ENCODE measurements at places on chromosomes 12 and 14.

DNA sequence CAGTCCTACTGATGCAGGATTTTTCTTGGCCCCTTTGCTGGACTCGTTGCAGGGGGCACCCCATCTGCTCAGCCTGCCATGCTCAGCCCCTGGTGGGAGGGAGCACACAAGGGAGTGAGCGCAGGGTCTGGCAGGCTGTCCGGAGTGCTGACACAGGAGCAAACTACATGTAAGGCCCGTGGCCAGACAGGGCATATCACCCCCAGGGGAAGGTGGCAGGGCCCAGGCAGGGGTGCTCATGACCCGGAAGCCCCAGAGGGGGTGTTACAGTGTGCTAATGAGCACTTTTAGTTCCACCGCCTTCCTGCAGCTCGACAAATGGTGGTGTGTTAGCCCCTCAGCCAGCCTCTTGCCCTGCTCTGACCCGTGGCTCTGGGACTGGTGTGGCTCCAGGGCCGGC lies 645.6 kb upstream of the TMEM132C start:
- DNase-seq = no peak

GRCh38 chr12:2613326-2614073 lies 181.3 kb upstream of the FKBP4 start:
- peak; percentile 71 for DNase-seq

DNA sequence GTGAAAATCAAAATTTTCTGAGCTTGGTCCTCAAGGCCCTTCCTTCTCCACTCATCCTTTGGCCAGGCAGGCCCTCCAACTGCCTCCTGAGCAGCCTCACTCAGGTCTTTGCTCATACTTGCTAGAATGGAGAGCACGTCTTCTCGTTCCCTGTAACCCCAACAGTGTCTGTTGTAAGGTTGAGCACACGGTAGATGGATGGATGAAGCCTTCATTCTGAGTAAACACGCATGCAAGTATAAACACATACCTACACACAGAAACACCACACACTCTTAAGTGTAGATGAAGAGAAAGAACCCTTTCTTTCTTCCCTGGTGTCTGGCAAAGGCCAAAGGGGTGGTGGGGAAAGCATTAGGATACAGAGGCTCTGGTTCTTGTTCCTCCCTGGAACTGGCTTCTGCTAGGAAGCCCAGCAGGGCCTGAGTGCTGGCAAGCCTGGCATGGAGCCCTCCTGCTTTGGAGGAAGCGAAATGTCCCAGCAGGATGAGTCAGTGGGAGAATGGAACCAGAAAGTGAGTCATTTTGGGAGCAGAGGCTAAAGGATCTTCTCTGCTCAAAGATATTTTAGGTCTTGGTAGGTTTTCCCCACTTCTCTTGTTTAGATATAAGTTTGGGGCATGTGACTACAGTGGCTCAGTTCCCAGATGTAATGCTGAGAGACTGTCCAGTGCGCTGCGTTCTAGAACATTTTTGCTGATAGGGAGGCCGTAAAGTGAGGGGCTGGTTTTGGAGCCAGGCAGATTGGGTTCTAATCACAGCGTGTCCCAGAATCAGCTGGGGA lies 127.4 kb downstream of the CACNA1C start:
- DNase-seq = no peak

- DNase-seq = no peak
Observed at GRCh38 chr12:70721656-70722357, 84.6 kb upstream of the PTPRB start.

- DNase-seq = no peak
Observed at GRCh38 chr12:112985642-112986290, 7.4 kb downstream of the OAS2 start.

- DNase-seq = peak; percentile 43
Observed at GRCh38 chr12:116672842-116673516, 64.9 kb downstream of the SPRING1 start.

DNA sequence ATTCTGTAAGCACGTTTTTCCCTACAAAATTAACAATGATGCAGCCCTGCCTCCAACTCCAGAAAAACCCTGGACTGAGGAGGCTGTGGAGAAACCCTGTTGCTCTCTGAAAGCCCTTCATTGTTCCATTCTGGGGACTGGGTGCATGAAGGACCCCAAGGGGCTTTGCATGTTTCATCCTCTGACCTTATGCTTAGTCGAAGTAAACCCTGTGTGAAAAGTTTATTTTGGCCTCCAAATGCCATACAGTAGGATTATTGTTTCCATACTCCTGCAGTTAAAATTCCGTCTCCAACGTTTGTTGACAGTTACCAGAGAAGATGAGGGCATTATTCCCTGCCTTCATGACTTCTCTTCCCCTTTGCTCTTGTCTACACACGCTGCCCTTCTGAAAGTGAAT lies 46.0 kb downstream of the CKB start:
- DNase-seq = no peak

DNA sequence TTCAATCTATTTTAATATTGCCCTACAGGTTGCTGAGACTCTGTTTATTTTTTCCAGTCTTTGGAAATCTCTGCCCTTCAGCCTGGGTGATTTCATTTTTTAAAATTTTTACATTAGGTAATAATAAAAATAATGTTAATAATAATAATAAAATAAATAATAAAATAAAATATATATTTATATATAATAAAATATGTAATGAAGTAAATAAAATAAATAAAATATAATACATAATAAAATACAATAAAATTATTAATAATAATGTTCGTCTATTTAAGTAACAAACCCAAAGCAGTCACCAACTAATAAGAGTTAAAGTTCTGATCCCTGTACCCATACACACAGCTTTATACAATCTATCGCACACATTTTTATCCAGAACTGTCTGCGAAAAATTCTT lies 130.5 kb downstream of the SEC23A start:
- no peak for DNase-seq

DNA sequence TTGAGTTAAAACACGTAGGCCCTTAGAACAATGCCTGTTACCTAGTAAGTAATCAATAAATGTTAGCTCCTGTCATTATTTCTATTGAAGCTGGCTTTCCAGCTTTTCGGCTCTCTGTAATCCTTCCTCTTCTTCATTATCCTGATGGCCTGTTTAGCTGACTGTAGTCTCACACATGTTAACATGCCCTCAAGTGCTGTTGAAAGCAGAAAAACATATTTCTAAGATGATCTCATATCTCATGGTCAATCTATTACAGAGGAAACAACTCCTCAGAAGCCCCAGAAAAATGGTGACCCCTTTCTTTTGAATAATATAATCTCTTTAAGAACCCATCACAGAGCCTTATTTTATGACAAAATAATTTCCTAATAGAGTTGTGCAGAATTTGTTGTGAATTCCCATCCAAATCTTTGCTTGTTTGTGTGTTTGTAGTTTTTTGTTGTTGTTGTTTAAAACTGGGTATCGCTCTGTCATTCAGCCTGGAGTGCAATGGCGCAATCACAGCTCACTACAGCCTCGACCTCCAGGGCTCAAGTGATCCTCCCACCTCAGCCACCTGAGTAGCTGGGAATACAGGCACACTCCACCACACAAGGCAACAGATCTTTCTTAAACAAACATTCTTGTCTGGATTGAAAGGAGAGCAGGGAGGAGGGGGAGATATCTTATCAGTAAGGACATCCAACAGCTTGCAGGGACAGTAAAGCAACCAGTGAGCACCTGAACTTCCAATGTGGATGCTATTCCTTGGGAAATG lies 242.5 kb upstream of the CAND1 start:
- no peak for DNase-seq

DNA sequence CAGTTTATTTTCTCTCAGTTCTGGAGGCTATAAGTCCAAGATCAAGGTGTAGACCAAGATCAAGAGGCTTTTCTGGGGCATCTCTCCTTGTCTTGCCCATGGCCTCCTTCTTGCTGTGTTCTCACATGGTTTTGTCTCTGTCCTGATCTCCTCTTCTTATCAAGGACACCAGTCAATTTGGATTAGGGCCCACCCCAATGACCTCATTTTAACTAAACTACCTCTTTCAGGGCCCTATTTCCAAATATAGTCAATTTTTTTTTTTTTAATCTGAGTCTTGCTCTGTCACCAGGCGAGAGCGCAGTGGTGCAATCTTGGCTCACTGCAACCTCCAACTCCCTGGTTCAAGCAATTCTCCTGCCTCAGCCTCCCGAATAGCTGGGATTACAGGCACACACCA lies 50.8 kb downstream of the TSHR start:
- DNase-seq = no peak

DNA sequence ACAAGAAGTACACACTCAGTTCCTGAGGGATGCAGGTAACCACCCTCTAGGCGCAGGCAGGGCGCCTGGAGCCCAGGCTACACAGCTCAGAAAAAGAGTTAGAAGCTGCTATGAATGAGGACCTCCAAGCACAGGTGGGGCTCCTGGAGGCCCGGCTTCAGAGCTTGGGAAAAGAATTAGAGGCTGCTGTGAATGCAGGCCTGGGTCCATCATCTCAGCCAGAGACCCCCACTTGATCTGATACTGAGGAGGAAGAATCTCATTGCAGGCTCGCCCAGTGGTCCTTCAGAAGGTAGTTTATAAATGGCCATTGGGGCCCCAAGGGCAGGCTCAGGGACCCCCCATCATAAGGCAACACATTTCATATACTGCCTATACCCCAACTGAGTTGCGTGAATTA lies 556.4 kb downstream of the SLC6A15 start:
- DNase-seq = no peak

- no peak for DNase-seq
Observed at GRCh38 chr12:131536337-131536736, 174.6 kb upstream of the SFSWAP start.

GRCh38 chr12:122961531-122962329 lies 4.5 kb downstream of the ABCB9 start:
- DNase-seq = no peak

- DNase-seq = no peak
Observed at GRCh38 chr12:10968765-10969456, 17.8 kb downstream of the TAS2R50 start.

DNA sequence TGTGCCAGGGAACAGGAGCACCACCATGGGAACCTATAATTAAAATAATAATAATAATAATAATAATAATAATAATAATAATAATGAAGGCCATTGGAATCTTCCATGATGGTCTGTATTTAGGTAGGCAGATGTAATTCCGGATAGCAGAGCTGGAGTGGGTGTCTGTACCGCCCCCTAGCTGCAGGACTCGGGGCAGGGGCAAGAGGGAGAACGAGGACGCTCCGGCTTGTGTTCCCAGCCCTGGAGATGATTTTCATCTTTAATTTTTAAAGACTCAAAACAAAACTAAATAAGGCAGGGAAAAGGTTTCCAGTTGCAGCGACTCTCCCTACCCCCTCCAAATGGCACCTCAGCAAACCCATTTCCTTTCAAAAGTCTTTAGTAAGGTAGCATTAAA lies 501.1 kb downstream of the VRK1 start:
- no peak for DNase-seq

DNA sequence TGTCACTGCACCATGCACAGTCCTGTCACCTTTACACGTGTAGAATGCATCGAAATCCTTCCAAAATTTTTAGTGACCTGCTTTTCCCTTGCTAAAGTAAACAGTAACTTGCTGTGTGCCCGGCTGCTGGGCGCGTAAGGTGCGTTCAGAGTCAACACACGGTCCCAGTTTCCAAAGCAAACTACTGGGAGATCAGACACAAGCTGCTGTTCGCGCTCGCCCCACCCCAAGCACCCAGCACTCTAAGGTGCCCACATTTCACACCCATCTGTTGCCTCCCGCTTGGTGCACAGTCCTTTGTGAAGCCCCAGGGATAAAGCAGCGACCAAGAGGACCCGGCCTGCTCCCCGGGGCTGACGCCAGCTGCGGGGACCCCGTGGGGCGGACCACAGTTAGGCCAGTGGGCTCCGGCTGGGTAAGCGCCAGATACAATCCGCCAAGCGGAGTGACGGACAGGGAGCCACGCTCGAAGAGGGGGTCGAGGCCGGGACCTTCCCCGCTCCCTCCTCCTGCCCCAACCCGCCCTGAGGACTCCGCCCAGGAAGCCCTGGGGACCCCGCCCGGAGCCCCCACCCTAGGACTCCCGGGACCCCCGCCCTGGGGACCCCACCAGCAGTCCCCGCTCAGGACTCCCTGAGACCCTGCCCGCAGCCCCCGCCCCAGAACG lies 633 bp downstream of the STX2 start:
- DNase-seq = no peak

DNA sequence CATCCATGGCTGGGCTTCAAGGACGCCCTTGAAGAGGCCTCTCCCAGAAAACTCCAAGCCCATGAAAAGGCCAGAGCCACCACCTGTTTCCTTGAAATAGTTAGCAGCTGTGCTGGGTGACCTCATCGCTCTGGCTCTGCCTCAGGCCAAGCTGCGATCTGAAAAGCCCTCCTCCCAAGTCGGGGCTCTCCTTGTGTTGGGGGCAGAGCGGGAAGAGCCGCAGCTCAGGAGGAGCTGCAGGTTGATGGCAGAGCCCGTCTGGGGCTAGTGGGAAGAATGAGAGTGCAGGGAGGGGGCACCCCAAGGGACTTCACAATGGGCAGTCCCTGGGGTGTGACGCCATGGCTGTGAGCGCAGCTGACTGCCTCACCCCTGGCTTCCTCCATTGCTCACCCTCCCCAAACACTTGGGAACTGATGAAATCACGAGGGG lies 50.0 kb upstream of the STON2 start:
- no peak for DNase-seq

DNA sequence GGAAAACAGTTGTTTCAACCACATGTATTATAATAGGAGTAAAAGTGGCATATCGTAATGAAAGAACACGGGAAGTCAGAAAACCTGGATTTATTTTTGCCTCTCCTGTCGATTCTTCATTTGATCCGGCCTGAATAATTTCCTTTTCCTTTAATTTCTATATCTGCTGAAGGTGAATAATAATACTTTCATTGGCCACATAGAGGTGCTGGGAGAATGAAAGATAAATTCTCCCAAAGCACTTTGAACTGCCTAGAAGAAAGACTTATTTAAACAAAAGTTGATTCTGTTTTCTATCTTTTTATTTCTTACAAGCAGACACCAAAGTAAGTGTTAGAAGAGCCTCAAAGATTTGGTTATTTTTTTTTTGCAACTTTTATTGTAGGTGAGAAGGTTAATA lies 339.1 kb downstream of the RAD51B start:
- no peak for DNase-seq

DNA sequence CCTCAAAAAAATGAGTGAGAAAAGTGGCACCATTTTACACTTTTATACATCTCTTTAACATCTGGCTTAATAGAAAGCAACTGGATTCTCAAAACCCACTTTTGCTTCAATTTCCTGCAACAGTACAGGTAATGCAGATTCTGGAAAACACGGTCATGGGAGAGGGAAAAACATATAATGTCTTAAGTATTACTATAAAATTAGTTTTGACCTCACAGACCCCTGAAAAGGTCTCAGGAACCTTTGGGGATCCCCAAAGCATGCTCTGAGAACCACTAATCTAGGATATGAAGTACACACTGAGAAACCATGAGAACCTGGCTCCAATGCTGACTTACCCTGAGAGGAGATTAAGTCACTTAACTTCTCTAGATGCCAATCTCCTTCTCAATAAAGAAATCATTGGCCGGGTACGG lies 64.7 kb downstream of the PPP2R5E start:
- DNase-seq = no peak

DNA sequence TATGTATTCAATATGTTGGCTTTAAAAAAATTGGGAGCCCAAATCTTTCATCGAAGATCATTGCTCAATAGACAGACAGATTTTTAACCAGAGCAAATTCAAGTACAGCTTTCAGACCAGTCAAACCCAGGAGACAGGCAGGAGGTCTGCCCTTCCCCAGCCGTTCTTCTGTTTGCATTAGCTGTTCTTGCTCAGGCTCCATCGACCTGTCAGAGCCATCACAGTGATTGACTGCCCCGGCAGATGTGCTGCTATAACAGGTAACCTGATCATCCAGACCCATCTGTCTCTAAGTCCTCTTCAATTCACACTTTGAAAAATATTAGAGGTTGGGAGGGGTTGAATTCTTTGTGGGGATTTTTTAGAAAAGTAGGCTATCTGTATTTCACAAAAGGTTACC lies 453.5 kb downstream of the FOXG1 start:
- no peak for DNase-seq

GRCh38 chr14:31677630-31678029 lies 116.4 kb downstream of the NUBPL start:
- DNase-seq = no peak

Data from MV-4-11 (cell line).